ENCODE measurements at places on chromosomes 13 and 19.

DNA sequence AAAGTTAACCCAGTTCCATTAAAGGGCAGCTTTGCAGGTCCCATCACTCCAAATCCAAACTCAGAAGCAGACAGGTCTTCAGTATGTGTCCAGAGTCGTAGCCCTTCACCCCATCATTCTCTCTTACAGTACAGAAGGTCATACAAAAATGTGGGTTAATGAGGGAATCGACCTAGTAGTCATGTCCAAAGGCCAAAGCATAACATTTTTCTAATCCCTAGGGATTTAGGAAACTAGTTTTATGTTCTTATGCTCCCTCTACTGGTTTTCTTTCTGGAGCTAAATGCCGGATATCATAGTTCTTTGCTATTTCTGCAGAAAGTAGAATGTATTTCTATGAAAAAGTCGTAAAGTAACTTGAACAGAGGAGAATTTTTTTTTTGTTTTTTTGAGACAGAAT, 72.2 kb downstream of the DHRS12 start:
- no peak for DNase-seq

DNA sequence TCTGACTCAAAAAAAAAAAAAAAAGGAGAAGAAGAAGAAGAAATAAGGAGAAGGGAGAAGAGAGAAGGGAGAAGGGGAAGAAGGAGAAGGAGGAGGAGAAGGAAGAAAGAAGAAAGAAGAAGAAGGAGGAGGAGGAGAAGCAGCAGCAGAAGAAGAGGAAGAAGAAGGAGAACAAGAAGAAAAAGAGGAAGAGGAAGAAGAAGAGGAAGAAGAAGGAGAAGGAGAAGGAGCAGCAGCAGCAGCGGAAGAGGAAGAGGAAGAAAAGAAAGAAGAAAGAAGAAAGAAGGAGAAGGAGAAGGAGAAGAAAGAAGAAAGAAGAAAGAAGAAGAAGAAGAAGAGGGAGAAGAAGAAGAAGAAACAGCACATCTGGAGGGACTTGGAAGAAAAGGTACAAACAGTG, 4.1 kb upstream of the CNN1 start:
- no peak for DNase-seq

DNA sequence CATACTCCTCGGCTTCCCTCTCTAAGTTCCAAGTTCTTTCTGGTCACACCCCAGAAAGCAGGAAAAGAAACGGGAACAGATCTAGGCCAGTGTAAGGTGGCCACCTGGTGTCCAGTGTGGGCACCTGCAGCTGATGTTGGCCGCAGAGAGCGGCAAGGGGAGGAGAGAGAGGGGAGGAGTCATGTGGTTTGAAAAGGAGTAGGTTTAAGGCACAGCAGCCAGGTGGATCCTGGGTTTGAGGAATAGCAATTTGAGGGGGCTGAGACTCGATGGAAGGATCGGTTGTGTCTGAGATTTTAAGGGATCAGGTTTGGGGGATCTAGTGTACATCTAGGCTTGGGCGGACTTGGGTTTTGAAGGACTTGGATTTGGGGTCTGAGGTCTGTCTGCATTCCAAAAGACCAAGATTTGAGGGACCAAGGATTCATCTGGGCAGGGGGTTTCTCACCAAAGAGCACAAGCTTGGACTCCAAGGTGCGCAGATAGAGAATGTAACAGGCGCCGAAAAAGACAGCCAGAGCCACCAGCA, 1.2 kb downstream of the RABAC1 start:
- no peak for DNase-seq

DNA sequence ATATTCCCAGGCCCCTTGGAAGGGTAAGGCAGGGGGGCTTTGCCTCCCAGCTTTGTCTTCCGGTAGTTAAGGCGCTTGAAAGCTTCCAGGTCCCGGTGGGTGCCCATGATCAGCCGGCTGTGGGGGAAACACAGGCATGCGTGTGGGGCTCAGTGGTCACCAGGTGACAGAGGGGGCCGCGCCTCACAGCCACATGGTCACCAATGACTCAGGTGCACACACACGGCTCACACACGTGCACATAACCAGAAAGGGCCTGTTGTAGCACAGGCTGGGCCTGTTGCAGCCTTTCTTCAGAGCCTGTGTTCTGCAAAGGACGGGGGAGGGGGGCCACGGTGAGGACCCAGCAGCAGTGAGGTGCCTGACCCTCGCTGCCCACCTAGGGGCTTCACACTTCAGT, 5.9 kb downstream of the NANOS3 start:
- DNase-seq, result no peak

GRCh38 chr19:45581576-45581975, 3.0 kb downstream of the OPA3 start:
- DNase-seq, result no peak

DNA sequence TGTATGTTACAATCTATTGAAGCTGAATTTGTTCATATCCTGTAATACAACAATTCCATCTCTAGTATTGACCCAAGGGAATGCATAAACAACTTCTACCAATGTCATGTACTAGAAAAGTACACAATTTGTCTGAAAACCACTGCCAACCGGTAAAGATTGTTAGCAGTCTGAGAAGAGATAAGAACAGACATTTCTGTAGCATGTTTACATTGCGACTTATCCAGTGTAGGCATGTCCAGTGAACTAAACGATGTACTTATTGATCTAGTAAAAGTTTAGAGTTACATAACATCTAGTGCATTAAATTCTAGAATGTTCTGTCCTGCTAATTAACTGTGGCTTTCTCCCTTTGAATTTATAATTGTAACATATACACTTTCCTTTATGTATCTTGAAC, 425.9 kb downstream of the SLITRK6 start:
- no peak for DNase-seq

DNA sequence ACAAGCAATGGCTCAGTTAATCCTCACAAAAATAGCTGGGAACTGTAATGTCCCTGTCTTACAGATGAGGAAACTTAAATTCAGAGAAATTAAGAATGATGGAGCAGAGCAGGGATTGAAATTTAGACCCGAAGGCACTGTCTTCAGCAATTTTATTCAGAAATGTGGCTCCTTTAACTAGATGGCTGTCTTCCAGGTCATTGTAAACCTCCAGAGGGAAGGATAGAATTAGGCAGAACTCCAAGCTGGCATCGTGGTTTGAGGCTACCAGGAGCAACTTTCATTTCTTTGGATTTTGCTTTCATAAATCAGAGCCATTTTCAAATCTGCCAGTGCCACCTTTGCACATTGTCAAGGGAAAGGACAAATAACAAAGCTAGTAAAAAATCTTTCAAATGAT, 339.0 kb downstream of the DCT start:
- no peak for DNase-seq

DNA sequence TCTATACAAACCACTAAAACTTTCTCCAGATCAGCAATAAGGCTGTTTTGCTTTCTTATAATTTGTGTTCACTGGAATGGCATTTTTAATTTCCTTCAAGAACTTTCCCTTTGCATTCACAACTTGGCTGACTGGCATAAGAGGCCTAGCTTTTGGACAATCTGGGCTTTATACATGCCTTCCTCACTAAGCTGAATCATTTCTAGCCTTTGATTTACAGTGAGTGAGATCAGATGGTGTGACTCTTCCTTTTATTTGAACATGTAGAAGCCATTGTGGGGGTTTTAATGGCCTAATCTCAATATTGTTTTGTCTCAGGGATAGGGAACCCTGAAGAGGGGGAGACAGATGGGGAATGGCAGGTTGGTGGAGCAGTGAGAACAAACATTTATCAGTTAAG, 82.7 kb downstream of the FOXO1 start:
- no peak for DNase-seq
